ENCODE measurements at places on chromosomes 5 and 9. TPM values are rescaled to one million over a fixed set of nuclear protein-coding genes. Genes with fewer than 3 reads are reported as not detected.

DNA sequence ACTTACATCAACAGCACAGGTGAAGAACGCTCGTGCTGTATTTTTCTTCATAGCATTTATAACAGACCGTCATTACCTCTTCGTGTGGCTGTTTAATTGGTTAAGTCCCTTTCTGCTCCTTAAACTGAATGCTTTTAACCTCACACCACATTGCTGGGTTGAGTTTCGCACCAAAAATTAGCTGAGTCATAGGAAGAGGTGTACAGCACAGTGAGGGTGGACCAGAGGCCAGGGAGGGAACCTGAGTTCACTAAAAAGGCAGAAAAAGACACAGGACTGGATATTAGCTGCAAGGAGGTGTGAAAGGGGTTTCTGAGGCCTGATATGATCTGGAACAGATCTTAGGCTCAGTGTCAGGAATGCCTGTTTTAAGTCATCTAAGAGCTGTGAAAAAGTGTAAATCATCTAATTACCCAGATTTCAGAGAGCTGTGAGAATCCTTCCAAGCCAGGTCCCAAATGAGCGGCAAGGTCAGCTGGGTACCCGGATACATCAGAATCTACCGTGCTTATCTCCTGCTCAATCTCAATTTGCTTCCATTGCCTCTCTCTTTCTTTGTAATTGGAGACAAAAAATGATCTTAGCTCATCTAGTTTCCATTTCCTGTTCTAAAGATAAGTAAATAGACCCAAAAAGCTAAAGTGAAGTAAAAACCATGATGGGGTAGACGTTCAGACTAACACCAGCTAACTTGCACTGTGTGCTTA, 7.1 kb upstream of the CFAP90 start:
- DNase-seq, result no peak

DNA sequence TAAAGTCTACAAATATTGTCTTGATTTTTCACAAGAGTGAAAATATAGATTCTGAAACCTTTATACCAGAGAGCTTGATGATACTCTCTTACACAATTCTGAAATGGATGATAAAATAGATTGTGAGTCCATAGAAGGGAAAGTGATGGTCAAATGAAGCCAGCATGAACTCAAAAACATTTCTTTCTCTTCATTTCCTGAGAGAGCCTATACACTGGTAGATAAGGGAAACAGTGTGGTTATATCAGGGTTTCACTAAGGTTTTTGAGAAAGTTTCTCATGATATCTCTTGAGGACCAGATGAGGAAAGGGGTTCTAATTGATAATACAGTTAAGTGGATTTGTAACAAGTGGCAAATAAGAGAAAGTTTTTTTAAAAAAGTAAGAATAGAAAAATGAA, 254.1 kb downstream of the PJA2 start:
- DNase-seq, result no peak

- no peak for DNase-seq
Observed at GRCh38 chr5:60101573-60101972, 208.0 kb upstream of the PDE4D start.

- no peak for DNase-seq
Observed at GRCh38 chr5:149940077-149940574, 4.5 kb downstream of the PDE6A start.

- no peak for DNase-seq
Observed at GRCh38 chr9:101381118-101381517, 3.7 kb downstream of the BAAT start.

- DNase-seq, result no peak
Observed at GRCh38 chr5:8766448-8766847, 779.4 kb downstream of the SEMA5A start.

DNA sequence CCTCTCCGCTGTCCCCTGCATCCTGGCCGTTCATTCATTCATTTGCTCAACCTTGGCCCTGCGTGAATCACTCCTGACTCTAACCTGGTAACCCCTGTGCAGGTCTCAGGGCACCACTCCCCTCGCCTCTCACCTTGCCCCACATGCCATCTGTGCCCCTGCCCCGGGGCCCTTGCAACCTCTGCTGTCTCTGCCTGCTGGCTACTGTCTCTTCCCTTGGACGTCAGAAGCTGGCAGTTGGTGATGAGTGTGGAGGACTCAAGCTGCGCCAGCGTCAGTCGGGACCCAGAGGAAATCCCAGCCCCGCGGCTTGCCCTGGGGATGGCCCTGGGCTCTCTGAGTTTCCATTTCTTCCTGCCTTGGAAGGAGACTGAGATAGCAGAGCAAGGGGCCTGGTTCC, 154.9 kb downstream of the OLFM1 start:
- no peak for DNase-seq

DNA sequence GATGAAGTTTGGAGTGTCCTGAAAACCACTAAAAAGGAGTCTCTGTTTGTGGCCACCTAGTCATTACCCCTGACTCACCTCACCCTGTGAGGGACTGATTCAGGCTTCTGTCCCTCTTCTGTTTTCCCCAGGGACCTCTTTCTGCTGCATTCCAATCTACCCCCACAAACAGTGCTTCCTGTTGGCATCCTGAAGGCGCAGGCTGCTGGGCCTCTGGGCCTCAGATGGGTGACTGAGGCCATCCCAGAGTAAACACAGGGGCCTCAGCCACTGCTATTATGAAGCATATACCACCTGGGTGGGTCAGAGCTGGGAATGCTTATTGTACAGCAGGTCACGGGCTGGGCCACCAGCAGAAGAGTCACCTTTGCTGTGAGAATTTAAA, 20.0 kb downstream of the MORN5 start:
- no peak for DNase-seq

GRCh38 chr9:123697686-123698085, 232.2 kb downstream of the DENND1A start:
- no peak for DNase-seq

The TAF9 gene
- 167 TPM for polyA plus RNA-seq

The PCDH12 gene
- polyA plus RNA-seq, result 0.13 TPM

The ABLIM3 gene
- not detected for polyA plus RNA-seq

The DMGDH gene
- not detected for polyA plus RNA-seq

The TAF11L5 gene
- not detected for polyA plus RNA-seq

The SLC4A9 gene
- polyA plus RNA-seq, result not detected
